Putamen (tissue), 1 donor: ENCODE measurements at places on chromosomes 16 and 17.

DNA sequence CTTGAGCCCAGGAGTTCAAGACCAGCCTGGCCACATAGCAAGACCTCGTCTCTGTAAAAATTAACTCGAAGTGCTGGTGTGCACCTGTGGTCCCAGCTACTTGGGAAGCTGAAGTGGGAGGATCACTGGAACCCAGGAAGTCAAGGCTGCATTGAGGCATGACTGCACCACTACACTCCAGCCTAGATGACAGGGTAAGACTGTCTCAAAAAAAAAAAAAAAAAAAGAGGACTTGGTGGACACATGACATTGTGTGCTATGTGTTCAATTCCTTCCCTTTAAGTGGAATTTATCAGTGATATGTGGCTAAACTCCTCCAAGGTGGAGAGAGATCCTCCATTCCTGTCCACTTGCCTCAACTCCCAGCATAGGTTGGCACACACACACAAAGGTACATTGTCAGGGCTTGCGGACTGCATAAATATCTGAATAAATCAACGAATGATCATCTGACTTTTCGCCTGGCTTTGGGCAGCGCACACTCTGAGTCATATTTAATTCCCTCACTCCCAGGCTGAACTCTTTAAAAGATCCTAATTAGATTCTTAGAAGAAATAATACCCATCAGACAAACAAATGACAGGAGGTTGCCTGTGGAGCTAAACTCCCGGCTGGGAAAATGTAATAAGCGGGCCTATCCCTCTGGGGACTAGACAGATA lies 25.0 kb upstream of the SYT17 start:
- no peak for DNase-seq

DNA sequence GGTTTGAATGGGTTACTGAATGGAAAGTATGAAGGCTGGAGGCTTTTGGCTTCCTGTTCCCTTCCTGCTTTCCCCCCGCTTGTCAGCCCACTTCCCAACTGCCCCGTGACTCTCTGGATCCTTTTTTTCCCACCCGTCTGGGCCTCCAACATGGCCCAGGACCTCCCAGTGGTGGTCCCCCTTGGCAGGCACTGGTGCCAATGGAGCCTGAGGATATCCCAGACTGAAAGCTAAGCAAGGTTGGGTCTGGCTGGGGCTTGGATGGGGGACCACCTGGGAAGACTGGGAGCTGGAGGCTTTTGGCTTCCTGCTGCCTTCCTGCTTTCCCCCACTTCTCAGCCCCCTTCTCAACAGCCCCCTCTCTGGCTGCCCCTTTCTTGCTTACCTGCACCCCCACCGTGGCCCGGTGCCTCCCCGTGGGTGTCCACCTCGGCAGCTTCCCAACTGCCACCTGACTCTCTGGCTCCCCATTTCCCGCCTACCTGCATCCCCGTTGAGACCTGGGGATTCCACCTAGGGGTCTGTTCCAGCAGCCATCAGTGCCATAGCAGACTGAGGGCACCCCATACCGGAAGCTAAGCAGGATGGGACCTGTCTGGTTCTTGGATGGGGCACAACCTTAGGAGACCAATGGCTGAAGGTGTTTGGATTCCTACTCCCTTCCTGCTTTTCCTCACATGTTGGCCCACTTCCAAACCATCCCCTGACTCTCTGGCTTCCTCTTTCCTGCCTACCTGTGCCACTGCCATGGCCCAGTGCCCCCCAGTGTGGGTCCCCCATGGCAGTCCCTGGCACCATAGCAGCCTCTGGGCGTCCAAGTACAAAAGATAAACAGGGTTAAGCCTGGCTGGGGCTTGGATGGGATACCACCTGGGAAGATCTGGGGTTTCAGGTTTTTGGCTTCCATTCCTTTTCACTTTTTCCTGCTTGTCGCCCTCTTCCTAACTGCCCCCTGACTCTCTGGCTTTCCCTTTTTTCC lies 2295.3 kb downstream of the TP53TG3F start:
- no peak for DNase-seq

GRCh38 chr16:74280448-74280847 lies 16.2 kb upstream of the PSMD7 start:
- no peak for DNase-seq

GRCh38 chr16:9003322-9003721 lies 39.6 kb upstream of the USP7 start:
- no peak for DNase-seq

GRCh38 chr16:23771027-23771426 lies 16.2 kb downstream of the CHP2 start:
- DNase-seq = peak; percentile 20

- no peak for DNase-seq
Observed at GRCh38 chr17:18860161-18860972, 2.4 kb downstream of the PRPSAP2 start.

DNA sequence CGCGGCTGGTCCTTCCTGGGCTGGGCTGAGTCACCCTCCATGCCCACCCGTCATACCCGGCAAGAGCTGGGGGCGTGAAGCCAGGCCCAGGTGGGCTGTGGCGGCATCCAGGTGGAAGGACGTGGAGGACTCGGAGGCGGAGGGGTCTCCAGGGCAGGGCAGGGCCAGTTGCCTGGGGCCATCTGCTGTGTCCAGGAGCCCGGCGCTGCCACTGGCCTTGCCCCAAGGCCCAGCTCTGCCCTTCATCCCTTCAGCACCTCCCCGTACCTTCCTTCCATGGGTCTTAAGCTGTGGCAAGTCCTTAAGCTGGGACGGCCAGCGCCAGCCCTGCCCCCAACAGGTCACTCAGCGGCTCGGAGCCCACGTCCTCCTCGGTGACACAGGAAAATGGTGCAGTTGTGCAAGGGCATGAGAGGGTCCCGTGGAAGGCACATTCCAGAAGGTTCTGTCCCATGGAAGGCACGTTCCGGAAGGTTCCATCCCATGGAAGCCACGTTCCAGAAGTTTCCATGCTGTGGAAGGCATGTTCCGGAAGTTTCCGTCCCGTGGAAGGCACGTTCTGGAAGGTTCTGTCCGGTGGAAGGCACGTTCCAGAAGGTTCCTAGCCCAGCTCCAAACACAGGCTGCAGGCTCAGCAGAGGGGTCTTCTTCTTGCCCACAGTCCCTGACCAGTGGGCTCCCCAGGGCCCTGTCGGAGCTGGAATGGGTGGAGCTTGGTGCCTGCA lies 10.4 kb upstream of the CDH15 start:
- DNase-seq = no peak

DNA sequence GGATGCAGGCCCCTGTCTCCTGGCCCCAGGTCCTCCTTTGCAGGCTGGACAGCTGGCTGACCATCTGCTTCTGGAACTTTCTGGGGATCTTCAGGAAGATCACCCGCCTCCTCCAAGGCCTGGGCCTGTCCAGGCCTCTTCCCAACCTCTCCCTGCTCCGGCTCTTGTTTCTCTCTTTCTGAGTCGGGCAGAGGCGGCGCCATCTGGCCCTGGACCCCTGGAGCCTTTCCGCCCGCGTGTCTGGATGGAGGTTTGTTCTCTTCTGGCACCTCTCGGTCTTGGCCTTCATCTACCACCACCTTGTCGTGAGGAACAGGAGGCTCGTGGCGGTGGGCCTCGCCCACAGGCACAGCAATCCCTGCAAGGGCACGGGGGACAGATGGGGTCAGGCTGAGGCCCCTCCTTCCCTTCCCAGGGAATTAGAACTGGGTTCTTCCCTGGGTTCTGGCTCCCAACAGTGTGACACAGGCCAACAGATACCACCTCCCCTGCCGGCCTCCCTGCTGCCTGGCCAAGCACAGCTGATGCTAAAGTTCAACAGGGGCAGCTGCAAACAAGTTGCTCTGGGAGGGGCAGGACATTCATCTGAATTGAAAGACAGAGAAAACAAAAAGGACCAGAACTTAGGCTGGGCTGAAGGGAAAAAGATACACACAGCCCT lies 13.3 kb downstream of the NDUFAF8 start:
- DNase-seq = no peak

DNA sequence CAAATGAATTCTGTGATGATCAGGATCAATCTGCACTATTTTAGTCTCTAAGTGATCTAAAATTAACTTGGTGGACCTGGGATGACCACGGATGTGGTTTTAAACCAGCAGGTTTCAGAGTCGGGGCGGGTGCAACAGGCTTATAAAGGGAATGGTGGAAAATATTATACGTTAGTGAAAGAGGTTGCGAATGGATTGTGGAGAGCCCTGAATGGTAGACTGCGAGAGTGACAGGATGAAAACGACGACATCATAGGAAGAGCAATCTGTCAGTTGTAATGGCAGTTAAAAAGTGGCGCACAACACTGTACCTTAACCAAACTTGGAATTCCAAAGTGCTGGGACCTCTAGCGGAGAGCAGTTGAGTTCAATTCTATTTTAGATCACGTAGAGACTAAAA lies 1.2 kb upstream of the CYB5B start:
- peak; percentile 52 for DNase-seq

DNA sequence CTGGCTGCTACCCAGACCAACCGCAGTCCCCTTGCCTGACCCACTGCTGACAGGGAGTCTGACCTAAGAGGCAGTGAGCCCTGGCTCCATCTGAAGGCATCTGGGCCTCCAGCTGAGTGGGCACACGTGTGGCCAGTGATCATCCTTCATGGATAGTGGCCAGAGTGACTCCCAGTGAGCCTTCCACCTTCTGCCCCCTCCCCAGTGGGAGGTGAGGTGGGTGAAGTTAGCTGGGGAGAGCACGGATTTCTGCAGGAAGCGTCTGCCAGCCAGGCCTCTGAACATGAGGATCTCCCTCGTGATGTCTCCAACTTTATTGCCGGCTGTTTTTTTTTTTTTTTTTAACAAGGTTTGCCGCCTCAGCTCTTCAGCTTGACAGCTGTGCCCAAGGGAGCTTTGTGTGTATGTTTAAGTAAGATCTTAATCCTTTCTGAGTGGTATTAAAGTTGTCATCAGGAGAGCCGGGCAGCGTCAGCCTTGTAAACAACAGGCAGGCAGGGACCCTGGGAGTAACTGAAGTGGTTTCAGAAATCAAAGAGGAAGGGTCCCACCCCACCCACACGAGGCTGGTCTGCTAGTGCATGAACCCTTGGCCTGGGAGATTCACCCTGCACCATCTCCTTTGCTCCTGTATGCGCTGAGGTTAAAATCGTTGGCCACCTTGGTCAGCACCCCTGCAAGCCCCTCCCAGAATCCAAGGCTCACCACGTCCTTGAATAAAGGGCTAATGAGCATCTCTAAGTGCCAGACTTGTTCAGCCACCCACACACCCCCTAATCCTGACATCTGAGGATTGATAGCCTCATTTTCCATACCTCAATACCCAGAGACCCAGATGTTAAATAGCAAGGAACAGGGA lies 33.3 kb downstream of the RHBDL3 start:
- DNase-seq = no peak

DNA sequence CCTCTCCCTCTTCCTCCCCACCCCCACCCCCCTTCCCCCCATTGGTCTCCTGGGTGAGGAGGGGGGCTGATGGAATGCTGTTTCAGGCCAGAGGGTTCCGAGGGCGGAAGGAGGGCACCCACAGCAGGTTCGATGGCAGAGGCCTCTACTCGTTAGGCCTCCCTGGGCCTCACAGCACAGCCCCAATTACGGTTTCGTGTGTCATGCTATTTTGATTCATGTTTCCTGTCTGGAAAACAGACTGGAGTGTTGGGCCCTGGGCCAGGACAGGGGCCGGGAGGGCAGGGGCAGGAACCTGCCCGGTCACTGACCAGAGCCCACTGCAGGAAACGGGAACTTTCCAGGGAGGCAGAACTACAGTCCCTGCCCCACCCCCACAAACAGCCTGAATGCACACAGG lies 138.2 kb downstream of the C16orf95 start:
- no peak for DNase-seq

GRCh38 chr16:10598157-10598556 lies 17.8 kb upstream of the EMP2 start:
- DNase-seq = no peak
